Activated effector memory CD4-positive, alpha-beta T cell treated with anti-CD3 and anti-CD28 coated beads, Interleukin-2, amount 50 U/mL, for 16 hours (primary cell): ENCODE measurements at places on chromosomes 5 and 9.

GRCh38 chr9:85653153-85653552, 88.6 kb downstream of the AGTPBP1 start:
- DNase-seq, result no peak

- DNase-seq, result no peak
These were observed 75.1 kb upstream of the ATG10 start for GRCh38 chr5:81896764-81897163.

DNA sequence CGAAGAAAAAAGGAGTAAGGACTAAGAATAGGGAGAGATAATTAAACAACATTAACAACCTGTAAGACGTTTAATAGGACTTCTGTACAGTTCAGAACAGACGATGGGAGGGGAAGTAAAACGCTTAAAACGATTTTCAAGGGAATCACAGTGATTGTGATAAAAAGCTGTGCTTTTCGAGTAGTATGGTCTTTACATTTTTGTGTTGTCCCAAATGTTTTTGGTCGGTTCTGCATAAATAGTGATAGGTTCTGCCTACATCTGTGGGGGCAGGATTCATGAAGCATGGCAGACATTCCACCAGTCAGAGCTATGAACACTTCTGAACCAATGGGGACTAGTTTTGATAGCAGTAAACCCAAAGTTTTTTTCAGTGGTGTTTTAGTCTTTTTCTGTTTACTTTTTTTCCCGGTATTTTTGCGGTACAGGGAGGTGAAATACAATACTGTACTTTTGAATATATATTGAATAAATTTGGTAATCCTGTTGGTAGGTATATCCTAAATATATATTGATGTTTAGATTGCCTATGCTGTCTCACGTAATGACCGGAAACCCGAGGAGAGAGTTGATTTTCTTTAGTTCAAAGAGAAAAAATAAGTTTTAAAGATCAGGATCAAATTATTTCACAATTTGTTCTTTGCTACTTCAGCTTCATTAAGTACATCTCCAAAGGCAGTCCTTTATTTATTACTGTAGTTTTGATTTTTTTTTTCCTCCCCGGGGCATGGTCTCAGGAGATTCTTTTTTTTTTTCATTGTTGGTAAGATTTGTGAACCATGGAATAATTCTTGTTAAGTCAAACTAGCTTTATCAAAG, 1.3 kb downstream of the ERBIN start:
- peak; percentile 68 for DNase-seq

GRCh38 chr5:181242031-181242451, 1.7 kb downstream of the RACK1 start:
- no peak for DNase-seq

DNA sequence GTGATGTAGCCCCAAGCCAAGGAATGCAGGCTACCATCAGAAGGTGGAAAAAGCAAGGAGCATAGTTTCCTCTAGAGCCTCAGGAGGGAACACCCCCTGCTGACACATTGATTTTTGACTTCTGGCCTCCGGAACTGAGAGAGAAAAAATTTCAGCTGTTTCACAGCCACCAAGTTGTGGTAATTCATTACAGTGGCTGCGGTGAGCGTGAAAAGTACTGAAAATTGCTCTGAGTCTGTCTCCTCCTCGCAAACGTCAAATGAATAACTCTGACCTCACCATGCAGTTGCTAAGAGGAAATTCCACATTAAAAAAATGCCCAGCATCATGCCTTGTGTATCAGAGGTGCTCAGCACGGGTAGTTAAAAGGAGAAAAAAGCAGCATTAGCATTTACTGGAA, 277.9 kb upstream of the MSX2 start:
- DNase-seq, result no peak

GRCh38 chr5:138872841-138873465, 2.2 kb downstream of the LRRTM2 start:
- no peak for DNase-seq

GRCh38 chr5:157865781-157866180, 6.8 kb upstream of the CLINT1 start:
- no peak for DNase-seq

DNA sequence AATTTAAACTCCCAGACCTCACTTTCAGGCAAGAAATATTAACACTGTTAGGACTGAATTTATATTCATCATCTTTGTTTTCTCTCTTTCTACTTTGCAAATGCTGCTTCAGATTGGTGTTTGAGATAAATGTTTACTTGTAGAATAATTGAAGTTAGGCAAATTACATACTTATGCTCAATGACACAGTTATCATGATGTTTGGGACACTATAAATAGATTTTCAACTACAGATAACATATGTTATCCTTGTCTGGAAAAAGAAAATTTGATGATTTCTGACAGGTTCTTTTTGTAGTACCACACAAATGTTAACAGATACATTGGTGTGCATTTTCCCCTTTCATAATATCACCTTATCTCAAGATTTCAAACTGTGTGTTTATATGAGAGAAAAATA, 7.9 kb downstream of the PRR16 start:
- no peak for DNase-seq

DNA sequence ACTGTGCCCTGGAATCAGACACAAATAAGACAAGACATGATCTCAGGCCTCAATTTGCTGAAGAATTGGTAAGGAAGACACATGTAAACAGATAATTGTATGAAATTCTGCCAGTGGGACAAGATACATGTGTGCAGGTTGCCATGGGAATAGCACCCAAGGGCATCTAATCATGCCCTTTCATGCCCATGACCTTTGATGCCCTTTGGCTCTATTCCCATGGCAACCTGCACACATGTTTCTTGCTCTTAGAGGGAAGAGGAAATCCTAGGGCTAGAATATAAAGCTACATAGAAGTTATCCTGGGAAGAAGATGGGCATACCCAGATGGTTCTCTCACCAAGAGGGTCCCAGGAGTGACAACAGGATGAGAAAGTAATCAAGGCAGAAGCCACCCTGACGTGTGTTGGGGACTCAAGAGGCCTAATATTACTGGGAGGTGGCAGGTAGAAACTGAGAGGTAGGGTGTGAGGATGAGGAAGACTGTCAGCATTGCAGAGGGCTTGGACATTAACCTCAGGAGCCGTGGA, 34.4 kb downstream of the P4HA2 start:
- DNase-seq, result no peak
